OCI-M1 (cell line): ENCODE measurements at places on chromosomes 11 and 22.
A peak's percentile ranks its signal among the peaks of the same experiment; 100 is the strongest.

GRCh38 chr11:76380159-76380976, 564 bp downstream of the THAP12 start:
- peak; percentile 83 for DNase-seq

DNA sequence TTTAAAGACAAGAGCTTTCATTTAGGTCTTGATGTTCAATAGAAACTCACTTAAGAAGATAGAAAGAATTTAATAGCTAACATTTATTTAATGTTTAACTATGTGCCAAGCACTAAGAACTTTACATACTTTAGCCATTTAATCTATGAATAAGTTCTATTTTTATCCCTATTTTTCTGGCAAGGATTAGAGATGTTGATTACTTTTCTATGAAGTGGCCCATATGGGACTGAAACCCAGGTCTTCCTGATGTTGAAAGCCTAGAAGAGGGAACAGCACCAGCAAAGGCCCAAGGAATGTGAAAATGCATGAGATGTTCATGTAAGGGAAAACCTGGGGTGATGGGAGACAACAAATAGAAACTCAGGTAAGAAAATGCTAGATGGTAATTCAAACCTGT, 15.4 kb upstream of the TBCEL start:
- DNase-seq: no peak

GRCh38 chr11:1511937-1512496, 25.4 kb upstream of the MOB2 start:
- no peak for DNase-seq

DNA sequence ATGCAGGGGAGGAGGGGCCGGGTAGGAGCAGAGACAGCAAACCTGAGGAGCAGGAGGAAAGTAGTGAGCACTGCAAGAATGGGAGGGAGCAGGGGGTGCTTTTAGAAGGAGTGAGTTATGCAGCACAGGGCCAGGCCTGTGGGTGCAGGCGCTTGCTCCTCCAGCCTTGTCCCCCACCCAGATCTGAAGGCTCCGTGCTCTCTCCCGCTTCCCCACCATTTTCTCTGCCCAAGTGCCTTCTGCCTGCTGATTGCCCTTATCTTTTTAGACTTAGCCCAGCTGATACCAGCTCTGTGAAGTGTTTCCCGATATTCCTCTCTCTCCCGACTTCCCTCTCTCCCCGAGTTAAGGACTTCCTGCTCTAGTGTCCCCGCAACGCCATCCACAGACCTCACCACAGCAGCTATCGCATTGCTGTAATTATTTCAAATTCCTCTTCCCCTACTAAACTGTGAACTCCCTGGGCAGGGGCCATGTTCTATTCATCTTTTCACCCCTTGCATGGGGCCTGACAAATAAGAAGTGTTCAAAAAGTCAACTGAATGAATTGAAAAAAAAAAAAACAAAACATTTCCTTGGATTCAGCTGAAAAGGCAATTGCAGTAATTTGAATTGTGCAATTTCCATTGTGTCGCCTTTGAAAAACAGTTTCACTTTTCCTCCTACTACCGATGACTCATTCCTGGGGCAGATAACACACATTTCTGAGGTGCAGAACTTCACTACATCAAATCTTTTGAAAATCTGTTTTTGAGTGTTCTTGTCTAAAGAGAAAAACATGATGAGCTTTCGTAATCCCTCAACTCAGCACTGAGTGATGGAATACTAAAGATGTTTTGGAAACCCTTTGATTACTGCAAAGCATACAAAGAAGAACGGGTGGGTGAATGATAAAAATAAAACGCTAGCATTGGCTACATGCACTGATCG, 69.7 kb upstream of the BMAL1 start:
- peak; percentile 92 for DNase-seq

DNA sequence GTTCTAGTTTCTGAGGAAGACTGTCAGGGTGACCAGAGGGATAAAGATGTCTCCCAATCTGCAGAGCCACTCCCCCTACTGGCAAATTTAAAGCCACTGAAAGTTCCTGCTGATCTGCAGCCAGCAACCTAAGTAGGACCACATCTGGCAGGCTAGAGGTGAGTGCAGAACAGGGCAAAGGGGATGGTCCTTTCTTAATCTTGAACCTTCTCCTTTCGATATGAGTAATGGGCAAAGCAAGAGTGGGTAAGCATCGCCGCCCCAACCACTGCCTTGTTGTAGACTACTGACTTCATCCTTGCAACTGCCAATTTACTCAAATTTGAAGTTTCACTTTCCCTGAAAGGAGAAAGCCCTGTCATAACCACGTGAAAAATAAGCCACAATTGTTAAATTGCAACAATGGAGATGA, 30.7 kb downstream of the SCUBE2 start:
- DNase-seq: peak; percentile 74

GRCh38 chr11:98137437-98137836, 883.3 kb upstream of the CNTN5 start:
- DNase-seq: peak; percentile 9

- DNase-seq: no peak
Measured at GRCh38 chr11:45319077-45319476, 32.9 kb upstream of the SYT13 start.

DNA sequence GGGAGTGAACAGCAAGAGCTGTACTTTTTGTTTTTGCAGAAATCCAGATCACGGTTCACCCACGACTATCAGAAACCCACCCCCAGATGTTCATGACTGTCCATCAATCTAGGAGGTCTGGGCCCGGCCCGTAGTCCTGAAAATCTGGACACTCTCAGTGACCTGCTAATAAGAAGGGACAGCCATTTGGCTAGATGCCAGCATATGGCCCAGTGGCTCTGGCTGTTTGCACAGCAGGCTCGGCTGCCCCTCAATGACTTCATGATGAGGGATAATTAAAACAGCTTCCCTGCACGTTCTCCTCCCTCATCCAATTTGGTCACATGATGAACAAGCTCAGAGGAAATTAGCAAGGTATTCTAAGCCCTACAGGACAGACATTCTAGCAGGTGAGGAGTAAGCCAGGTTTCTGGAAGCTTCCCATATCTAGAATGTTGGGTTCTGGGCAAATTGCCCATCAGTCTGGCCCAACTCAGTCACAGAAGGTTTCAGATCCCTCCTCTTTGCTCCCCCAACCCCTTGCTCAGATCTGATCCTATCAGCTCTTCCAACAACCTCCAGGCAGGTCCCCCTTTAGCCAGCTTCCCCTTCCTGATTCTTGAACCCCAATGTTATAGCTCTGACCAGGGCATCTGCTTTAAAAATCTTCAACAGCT, 397.3 kb downstream of the SHANK2 start:
- DNase-seq: no peak

DNA sequence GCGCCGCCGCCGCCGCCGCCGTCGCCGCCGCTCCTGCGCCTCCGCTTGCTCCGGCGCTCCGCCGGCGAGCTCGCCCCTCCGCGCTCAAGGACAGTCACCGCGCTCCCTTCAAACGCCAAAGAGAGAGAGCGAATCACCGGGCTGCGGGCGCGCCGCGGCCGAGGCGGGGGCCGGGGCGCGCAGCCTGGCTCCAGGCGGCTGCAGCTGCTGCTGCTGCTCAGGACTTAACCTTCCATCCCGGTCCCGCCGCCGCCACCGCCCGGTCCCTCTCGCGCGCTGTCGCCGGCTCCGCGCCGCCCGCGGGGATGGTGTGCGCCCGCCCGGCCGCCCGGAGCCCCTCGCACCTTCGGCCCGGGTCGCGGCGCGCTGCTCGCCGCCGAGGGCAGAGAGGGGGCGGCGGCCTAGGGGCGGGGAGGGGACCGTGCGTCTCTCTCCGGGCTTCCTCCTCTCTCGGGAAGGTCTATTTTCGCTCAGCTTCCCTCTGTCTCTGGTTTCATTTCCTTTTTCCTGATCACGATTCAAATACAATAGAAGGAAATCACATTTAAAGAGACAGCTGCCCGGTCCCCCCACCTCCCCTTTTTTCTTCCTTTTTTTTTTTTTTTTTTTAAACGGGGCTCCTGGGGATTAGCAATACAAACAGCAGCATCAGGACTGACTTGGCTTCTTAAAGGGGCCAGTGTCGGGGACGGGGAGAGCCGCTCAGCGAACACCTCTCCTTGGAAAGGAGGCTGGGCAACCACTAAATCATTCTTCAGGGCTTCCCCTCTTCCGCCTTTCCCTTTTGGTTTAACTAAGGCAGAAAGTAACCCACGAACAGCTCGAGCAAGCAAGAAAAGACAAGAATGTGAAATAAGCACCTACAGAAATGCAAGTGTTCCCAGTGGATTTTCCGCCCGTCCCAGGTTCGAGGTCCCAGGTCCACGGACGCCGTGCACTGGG, 22.1 kb downstream of the LMO2 start:
- peak; percentile 73 for DNase-seq

DNA sequence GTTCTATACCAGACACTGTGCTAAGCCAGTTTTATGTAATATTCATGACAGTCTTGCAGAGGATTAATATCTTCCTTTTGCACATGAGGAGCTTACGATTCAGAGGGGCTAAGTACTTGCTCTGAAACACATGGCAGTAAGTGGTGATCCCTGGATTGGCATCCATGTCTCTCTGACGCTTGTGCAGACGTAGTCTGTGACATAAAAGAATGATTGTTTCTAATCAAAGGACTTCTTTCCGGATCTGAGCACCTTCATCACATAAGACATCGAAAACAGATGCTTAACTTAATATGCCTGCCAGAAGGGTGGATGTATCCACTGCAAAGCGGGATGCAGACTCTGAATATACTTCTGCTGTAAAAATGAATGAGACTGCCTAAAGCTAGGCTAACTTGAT, 74.8 kb downstream of the ARHGAP42 start:
- no peak for DNase-seq
